Amniotic stem cell (primary cell): ENCODE measurements at places on chromosomes 16 and 17.

DNA sequence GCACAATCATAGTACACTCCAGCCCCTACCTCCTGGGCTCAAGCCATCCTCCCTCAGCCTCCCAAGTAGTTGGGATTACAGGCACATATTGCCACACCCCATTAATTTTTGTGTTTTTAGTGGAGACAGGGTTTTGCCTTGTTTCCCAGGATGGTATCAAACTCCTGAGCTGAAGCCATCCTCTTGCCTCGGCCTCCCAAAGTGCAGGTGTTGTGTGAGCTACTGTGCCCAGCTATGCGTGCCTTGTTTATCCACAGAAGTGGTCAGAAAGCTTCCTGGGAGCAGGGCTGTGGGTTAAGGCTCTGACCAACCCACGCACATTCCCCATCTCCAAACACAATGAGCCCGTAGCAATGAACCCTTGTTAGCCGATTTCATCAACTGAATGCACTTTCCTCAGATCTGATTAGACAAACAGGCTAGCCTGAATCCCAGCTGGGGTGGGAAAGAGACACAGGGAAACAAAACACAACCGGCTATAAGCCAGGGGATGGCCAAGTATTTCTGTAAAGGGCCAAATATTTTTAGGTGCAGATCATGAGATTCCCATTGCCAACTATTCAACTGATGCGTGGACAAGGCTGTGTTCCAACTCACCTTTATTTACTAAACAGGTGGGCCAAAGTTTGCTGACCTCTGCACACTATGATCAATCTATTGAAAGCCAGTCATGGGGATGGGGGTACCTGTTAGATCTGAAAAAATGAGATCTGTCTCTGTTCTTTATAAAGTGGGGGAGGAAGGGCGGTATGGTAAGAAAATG is 193.6 kb downstream of the CPPED1 start:
- no peak for DNase-seq

DNA sequence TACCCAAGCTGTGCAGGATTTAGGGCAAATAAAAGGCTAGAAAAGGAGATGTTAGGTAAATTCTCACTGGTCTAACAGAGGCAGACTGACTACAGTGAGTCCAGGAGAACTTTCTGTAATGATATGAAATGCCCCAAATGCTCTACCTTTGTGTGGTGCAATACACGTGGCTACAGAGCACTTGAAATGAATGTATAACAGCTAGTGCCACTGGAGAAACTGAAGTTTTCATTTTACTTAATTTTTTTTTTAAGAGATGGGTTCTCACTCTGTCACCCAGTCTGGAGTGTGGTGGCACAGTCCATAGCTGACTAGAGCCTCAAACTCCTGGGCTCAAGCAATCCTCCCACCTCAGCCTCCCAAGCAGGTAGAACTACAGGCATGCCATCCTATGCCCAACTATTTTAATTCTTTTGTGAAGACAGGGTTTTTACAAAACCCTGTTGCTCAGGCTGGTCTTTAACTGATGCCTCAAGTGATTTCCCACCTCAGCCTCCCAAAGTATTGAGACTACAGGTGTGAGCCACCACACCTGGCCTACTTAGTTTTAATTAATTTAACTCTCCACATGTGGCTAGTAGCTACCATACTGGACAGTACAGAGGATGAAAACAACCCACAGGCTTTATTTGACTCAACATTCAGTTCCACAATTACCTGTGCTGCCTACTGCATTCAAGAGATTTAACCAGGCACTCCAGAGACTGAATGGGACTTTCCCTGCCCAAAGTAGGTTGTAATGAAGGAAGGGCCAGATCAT is 84.8 kb upstream of the PLEKHM1 start:
- DNase-seq, result no peak

GRCh38 chr17:8046929-8047768 is 8.3 kb downstream of the ALOX15B start:
- DNase-seq, result no peak

DNA sequence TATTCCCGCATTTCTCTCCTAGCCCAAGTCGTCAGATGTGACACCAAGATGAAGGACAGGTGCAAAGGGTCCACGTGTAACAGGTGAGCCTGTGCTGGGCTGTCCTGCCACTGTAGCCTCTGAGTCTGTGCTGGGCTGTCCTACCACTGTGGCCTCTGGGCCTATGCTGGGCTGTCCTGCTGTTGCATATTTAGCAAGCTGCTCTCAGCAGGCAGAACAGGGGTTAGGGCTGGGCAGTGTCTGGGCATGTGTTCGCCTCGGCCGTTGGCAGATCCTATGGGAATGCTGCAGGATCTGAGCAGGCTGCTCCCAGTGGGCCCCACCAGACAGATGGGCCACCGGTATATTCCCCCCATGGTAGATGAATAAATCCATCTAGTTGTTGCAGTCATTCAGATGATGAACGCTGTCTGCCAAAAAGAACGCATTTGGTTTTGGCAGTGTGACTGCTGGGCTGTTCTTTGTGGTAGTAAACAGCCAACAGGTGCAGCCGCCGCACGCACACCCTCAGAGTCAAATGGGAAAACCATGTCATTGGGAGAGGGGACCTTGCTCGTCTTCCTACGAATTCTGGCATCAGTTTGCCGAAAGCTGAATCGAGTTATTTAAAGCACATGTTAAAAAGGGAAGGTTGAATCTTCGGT is 49.2 kb downstream of the CRISPLD2 start:
- no peak for DNase-seq

- peak; percentile 5 for DNase-seq
Measured at GRCh38 chr16:78122774-78123315, 23.4 kb downstream of the WWOX start.

- DNase-seq, result no peak
Measured at GRCh38 chr16:8730335-8730915, 56.0 kb downstream of the ABAT start.

DNA sequence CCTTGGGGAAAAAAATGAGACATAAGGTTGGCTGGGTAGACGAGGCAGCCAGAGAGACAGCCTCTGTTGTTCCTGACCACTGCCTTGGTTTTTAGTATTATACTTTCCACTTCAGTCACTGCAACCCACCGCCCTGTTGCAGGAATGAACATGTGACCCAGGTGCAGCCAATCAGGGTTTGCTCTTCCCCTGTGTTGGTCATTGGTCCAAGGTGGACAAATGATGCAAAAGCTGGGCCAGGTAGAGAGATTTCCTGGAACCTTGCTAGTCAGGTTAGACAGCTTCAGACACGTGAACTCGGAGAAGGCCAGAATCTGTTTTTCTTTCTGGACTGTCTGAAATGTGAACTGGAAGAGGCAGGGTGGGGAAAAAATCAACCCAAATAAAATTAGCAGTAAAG is 452.4 kb upstream of the RBFOX1 start:
- DNase-seq, result no peak

DNA sequence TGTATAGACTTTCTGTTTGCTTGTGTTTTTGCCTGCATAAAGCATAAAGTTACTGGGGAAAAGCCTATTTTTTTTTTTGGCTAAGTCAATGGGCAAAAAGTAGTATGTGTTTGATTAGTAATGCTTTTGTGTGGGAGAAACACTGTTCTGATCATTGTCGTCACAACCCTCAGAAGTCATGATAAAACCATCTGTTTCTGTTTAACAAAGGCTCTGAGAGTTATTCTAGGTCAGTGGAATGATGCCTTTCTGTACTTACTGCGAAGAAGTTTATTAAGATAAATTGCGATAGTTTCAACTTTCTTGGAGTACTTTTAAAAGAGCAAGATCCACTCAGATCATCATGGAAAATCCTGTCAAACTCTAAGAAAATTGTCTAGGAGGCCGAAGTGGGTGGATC is 80.9 kb downstream of the PRKCA start:
- DNase-seq, result peak; percentile 12

DNA sequence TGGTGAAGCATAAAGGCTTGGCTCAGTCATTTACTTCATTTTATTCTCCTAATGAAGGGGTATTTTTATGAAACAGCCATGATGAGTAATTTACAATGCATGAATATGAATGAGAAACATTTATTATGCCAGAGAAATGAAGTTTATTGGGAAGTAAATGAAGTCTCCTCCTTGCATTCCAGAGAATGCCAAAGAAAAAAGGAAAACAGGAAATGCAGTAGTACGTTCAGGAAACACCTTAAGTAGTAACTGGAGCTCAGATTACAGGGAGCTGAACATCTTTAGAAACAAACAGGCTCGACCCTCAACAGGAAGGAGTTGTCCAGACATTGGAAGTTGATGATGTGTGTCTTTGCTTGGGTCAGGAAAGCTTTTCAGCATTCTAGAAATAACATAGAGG is 4.6 kb downstream of the KRT34 start:
- DNase-seq, result no peak

DNA sequence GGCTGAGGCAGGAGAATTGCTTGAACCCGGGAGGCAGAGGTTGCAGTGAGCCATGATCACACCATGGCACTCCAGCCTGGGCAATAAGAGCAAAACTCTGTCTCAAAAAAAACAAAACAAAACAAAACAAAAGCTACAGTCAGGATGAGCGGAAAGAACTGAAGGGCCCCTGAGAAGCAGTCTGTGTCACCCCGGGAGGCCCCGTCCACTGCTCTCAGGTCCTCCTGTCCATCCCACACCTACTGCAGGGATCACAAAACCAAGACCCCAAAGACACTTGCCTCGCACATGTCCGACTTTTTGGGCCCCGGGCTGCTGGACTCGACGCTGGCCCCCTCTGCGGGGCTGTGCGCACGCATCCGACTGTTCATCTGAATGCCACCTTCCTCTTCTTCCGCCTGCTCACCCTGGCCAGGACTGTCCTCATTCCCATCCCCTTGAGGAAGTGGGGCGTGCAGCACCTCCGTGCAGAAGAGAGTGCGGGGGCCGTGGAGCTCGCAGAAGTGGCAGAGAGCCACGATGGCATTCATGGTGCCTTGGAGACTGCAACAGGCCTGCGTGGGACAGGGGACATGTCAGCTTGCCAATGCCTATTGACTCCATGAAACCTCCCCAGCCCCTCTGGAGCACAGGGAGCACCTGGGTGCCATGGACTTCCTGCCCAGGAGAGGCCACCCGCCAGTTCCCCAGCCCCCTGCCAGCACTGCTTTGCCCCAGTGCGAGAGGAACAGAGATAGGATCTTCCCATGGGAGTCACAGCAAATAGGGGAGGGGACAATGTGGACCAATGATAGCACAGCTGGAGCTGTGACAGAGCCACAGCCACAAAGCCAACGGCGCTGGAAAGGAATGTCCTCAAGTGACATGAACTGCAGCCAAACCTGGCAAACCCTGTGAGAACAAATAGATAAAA is 9.1 kb downstream of the FLCN start:
- DNase-seq, result no peak

GRCh38 chr16:86127366-86127765 is 228.4 kb downstream of the IRF8 start:
- no peak for DNase-seq

DNA sequence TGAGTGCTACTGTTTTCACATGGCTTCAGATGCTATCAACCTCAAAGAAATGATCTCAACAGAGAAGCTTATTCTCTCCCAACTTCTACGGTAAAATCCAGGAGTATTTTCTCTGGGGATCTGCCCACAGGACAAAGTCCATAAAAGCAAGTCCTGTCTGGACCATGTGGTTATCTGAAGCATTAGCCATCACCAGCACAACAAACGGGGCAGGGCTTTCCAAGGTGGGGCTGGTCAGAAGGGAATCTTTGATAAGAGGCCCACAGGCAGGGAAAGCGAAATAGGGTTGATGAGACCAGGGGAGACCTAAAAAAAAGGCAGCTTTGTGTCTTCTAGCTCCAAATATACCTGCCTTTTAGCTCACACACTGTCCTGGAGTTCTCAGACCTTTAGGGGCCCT is 38.7 kb upstream of the CACNG3 start:
- no peak for DNase-seq
